ENCODE measurements at places on chromosomes 3 and 15.
A peak's percentile ranks its signal among the peaks of the same experiment; 100 is the strongest.

DNA sequence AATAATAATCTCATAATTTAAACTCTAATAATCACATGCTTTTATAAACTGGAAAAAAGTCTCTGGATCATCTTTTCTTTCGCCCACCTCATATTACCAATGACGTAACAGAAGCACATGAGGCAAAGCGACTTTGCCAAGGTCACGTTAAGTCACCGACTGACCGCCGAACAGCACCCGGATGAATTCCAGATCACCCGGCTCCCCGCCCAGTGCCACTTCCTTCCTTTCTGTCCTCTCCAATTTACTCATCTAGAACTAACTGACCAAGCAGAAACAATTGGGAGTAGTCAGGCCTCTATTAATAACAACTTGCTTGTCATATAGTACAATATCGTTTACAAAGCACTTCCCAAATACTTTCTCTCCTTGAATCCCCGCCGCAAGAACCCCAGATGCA lies 21.1 kb downstream of the FGF12 start:
- DNase-seq, result no peak

GRCh38 chr15:36905908-36906307 lies 194.4 kb downstream of the MEIS2 start:
- DNase-seq, result no peak

DNA sequence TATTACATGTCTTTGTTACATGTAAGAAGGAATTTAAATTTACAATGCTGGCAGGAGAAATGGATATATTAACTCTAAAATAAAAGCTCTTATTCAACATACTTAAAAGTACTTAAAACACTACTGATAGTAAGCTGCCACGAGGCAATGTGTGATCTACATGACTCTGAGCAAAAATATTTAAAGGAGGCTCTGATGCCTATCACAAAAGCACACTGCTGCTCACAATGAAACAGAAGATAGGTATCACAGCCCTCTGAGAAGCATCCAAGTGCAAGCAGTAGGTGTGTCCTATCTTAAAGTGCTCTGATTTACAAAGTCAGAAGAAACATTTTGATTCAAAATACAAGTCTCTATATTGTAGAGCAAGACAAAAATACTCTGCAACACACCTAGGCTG lies 371.2 kb upstream of the WNT5A start:
- no peak for DNase-seq

- DNase-seq, result no peak
These were observed 36.5 kb downstream of the ANP32A start for GRCh38 chr15:68784206-68784605.

- DNase-seq, result peak; percentile 40
These were observed 1.2 kb upstream of the USF3 start for GRCh38 chr3:113697500-113698090.

DNA sequence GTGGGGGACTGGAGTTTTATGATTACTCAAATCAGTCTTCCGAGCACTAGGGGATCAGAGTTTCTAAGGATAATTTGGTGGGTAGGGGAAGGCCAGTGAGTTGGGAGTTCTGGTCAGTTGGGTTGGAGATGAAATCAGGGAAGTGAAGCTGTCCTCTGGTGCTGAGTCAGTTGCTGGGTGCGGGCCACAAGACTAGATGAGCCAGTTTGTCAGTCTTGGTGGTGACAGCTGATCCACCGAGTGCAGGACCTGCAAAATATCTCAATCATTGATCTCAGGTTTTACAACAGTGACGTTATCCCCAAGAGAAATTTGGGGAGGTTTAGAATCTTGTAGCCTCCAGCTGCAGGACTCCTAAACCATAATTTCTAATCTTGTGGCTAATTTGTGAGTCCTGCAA lies 249.4 kb downstream of the FAM43A start:
- DNase-seq, result no peak

GRCh38 chr15:91237445-91237844 lies 137.4 kb downstream of the SV2B start:
- DNase-seq, result no peak

- no peak for DNase-seq
These were observed 6.5 kb downstream of the RUBCN start for GRCh38 chr3:197730200-197730599.

GRCh38 chr3:161602475-161602874 lies 105.9 kb downstream of the OTOL1 start:
- DNase-seq, result no peak
